ENCODE measurements at places on chromosomes 16 and 17.
A peak's percentile ranks its signal among the peaks of the same experiment; 100 is the strongest.

DNA sequence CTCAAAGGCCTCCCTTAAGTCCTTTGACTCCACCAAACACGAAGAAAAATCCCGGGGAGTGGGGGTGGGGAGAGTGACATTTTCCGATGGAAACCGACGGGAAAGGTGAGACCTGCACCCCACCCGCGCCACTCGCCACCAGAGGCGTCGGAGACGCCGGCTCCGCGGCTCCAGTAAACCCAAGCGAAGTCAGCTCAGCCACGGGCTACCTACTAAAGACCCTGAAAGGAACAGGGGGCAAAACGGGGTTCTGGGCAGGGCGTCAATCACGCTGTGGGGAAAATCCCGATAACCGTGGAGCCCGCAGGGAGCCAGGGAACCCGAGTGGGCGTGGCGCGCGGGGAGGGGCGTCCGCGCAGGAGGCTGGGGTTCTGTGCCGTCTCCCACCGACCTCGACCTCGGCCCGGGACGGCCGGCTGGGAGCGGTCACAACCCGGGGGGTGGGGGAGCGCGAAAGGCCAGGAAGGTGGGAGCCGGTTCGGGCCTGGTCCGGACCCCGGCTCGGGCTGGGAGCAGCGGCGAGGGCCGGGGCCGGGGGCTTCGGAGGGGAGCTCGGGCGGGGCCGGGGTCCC lies 565 bp downstream of the WDR45B start:
- peak; percentile 24 for DNase-seq

DNA sequence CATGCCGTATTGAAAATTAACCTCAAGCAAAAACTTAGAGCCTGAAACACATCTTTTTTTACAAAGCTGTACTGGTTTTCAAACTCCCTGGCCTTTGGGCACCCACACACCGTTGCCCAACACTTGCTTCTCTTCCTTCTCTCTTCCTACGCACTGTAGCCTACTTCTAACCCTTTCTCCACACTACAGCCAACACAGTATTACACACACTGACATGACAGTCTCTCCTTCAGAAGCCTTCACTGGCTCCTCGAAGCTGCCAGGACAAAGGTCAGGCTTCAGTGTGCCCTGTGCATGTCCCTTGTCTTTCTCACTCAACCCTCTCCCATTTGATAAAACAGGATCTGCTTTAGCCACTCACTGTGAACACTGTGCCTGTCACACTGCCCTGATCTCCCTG lies 8.0 kb downstream of the FANCA start:
- no peak for DNase-seq

DNA sequence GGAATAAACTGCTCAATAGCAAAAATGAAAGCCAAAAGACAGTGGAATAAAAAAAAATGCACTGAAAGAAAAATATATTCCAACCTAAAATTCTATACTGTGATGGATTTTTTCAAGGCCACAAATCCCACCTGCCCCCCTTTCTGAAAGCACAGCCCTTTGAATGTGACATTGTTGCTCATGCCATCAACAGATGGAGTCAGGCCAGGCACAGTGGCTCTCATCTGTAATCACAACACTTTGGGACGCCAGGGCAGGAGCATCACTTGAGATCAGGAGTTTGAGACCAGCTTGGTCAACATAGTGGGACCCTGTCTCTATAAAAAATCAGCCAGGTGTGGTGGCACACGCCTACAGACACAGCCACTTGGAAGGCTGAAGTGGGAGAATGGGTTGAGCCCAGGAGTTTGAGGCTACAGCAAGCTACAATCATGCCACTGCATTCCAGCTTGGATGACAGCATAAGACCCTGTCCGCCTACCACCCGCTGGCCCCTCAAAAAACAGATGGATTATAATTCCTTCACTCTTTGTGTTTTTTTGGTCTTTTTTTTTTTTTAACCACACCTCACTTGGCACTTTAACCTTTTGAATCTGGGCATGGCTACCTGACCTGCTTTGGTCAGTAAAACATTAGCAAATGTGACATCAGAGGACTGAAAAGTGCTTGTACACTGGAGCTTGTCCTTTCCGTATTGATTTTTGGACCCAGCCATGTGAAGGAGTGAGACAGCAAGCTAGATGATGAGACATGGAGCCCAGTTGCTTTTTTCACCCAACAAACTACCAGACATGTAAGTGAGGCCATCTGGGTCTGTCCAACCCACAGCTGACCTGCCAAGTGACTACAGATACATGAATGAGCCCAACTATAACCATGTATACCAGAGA lies 36.3 kb downstream of the GLG1 start:
- no peak for DNase-seq

- DNase-seq = no peak
Measured at GRCh38 chr17:63381101-63381729, 64.9 kb downstream of the CYB561 start.

Measured in stimulated activated naive CD4-positive, alpha-beta T cell (primary cell).